Activated T-cell treated with anti-CD3 and anti-CD28 coated beads, Interleukin-2, amount 50 U/mL, for 1 hour (primary cell): ENCODE measurements at places on chromosomes 12 and 14.

- no peak for DNase-seq
Measured at GRCh38 chr12:92096346-92097136, 49.1 kb downstream of the BTG1 start.

DNA sequence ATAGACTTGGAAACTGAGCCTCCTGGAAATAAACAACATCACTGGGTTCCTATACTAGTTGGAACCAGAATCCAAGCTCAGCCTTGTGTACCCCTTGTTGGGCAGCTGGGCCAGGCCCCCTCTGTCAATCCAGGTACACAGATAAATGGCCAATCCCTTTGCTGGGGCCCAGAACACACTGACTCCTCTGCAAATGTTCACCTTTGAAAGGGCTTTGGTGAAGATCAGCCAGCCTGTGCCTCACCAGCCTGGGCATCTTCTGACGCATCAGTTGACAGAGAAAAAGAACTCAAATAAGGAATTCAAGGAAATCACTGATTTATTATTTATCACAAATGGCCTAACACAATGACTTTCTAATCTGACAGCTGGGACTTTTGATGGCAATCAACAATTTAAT, 1090.2 kb downstream of the BCL11B start:
- no peak for DNase-seq

DNA sequence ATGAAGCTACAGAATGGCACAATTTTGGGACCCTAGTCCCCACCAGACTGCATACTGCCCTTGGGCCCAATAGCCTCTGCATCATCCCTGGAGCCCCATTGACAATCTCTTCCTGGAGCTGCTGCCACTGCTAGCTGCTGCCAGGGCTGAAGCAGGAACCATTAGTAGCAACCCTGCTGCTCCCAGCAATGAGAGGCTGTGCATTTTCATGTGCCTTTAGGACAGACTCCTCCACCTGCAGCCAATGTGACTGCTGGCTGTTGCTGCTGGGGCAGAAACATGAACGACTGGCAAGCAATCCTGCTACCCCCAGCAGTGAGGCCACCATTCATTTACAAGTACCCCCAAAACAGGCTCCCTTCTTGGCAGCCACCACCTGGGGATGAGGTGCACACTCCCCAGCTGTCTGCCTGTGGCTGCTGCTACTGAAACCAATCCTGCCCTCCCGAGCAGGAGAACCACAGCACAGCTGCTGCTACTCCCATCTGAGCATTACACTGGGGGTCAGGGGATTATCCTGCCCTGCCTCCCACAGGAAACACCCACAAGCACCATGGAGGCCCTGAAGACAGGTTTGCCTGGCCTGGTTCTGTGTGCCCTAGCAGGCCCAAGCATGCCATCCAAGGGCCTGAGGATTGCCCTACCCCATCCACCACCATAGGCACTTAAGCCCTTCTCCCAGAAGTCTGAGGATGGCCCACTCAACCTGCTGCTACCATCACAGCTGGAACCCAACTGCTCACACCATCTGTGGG, 181.0 kb downstream of the MYRFL start:
- no peak for DNase-seq

GRCh38 chr14:48527832-48528231, 852.4 kb upstream of the MDGA2 start:
- DNase-seq, result no peak

DNA sequence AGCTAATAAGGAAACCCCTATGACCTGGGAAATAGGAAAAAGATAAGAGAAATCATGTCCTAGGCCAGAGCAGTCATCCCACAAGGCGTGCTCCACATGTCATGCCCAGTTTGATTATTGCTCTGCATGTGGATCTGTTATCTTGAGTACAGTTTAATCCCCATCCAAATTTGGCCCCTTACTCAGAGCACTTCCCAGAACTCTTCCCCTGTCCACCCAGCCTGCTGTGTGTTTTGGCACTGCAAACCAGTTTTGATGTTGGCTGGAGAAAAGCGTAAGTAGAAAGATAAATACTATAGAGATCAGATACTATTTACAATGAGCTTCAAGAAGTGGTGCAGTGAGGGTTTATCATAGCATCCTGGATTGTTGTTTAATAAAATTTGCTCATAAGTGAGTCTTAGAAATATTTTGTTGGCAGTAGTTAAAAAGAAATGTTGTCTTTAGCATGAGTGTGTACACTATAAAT, 83.8 kb downstream of the PTPRB start:
- DNase-seq, result no peak

DNA sequence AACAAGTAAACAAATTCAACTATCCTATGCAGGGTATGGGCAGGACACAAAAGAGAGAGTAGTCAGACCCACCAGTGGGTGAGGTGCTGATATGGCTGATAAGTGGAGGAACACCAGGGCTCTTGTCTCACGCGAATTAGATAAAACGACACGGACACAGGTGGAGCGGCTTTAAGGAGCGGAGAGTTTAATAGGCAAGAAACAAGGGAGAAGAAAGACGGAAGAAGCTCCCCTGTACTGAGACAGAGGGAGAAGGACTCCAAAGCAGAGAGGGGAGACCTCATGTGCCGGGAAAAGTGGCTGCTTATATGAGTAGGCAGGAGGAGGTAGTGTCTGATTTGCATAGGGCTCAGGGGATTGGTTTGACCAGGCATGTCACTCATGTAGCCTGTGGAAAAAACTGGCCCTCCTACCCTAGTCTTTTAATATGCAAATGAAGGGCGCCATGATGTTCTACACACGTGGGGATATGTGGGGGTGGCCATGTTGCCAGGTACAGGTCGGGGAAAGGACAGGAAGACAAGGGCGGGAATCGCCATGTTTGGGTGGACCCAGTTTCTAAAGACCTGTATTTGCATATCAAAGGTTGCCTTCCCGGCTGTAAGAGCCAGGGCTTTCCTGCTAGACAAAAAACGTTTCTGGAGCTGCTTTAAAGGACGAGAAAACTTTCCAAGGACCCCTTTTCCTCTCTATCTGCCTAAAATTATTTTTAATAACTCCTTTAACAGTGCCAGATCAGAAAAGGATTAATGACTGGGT, 28.8 kb downstream of the RPGRIP1 start:
- peak; percentile 62 for DNase-seq

GRCh38 chr14:83463500-83464098, 1929.9 kb upstream of the SEL1L start:
- DNase-seq, result no peak

DNA sequence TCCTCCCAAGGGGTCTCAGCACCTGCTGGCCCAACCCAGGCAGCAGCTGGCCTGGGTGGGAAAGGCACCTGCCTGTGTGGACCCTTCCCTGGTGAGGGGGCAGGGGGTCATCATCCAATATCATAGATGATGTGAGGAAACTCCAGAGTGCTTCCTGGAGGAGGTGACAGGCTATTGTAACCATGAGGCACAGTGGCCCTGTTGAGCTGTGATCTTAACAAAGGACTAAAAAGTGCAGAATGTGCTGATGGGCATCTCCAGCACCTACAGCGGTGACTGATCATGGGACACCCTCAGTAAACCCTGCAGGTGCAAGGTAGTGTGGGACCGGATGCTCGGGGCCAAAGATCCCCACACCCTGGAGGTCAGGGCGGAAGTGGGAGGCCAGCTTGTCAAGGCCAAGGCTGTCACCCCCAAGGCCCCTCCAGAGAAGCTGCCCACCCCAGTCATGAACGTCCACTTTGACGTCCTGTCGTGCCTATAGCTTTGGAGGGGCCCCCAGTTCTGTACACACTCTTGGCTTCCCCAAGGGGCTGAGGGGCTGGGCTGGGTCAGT, 7.5 kb downstream of the MMP17 start:
- DNase-seq, result no peak

DNA sequence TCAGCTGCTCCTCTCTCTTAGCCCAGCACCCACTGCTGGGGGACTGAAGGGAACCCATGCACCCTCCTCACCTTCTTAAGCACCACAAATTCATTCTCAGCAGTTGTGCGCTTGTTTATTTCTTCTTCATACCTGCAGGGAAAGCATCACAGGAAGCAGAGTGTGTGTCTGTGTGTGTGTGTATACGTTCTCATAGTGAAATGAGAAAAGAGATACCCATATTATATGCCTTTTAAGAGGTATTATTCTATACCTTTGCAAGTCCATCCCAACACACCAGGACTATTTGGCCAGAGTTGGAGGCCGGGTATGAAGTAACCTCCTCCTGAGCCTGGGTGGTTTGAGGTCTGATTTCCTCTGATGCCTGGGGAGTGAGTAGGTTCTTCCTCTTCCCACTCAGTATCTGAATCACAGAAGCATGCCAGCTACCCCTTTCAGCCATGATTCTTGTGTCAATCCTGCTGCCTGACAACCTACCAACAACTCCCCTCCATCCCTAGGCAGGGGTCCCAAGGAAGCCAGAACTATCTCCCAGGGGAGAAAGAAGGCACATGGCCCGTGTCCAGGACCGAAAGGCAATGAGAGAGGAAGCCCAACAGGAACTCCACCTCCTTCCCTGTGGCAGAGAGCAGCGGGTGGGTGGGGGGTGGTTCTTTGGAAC, 3.0 kb downstream of the KRT73 start:
- no peak for DNase-seq

- no peak for DNase-seq
Measured at GRCh38 chr12:9646794-9647781, 22.4 kb upstream of the CLEC2D start.

- no peak for DNase-seq
Measured at GRCh38 chr12:95701275-95701674, 89.3 kb downstream of the NTN4 start.

- DNase-seq, result no peak
Measured at GRCh38 chr12:67436230-67436629, 167.1 kb downstream of the CAND1 start.

GRCh38 chr14:49999146-49999761, 106.4 kb downstream of the ARF6 start:
- DNase-seq, result peak; percentile 69

- DNase-seq, result no peak
Measured at GRCh38 chr14:69087061-69087461, 65.9 kb downstream of the DCAF5 start.

DNA sequence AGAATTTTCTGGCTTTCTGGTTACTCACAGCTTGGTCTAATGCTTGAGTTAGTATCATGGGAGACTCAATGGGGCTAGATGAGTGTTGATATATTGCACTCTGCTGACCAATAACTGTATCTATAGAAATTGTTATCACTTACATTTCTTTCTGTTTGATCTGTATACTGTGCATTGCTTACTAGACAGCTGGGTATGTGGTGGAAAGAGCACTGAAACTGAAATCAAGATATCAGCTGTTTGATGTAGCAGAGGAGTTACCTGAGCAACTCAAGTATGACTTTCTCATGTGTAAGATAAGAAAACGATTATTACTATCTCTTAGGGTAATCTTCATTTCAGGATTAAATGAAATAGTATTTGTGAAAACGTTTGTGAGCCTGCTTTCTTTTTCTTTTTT, 183.0 kb downstream of the SLC15A5 start:
- no peak for DNase-seq

GRCh38 chr12:125515887-125516286, 450.7 kb downstream of the AACS start:
- DNase-seq, result no peak

GRCh38 chr14:92866901-92867865, 55.8 kb upstream of the CHGA start:
- no peak for DNase-seq

- DNase-seq, result peak; percentile 24
Measured at GRCh38 chr14:95535226-95536021, 574 bp downstream of the GLRX5 start.

DNA sequence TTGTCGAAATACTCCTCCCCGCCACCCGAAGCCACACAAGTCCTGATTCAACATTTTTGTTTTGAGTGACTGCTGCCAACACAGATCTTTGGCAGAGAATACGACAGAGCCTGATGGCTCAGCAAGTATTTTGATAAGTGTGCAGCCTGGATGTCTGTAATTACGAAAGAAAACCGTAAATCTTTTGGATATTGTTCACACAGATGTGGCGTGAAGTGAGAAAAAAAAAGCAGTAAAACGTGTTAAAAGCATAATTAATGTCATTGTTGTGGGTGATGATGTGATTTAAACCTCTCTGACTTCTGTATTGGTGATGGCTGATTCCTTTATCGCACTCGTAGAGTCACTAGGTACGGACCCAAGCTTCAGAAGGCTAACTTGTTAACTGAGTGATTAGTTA, 98.7 kb downstream of the PHETA1 start:
- no peak for DNase-seq

DNA sequence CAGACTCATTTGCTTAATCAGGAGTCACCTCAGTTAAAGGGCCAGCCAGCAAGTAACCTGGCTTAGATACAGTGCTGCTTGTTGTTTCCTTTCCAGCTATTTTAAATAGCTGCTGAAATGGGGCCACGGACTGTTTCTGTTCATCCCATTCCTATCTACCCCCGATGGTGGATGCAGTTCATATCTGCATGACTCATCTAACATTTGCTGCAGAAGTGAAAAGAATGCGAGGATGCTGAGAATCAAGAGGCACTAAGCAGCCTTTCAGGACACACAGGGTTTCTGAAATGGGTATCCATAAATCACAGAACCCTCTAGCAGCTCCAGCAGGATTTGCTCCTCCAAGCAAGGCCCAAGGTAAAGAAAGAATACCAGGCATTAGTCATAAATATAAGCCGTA, 60.2 kb upstream of the RTRAF start:
- no peak for DNase-seq

DNA sequence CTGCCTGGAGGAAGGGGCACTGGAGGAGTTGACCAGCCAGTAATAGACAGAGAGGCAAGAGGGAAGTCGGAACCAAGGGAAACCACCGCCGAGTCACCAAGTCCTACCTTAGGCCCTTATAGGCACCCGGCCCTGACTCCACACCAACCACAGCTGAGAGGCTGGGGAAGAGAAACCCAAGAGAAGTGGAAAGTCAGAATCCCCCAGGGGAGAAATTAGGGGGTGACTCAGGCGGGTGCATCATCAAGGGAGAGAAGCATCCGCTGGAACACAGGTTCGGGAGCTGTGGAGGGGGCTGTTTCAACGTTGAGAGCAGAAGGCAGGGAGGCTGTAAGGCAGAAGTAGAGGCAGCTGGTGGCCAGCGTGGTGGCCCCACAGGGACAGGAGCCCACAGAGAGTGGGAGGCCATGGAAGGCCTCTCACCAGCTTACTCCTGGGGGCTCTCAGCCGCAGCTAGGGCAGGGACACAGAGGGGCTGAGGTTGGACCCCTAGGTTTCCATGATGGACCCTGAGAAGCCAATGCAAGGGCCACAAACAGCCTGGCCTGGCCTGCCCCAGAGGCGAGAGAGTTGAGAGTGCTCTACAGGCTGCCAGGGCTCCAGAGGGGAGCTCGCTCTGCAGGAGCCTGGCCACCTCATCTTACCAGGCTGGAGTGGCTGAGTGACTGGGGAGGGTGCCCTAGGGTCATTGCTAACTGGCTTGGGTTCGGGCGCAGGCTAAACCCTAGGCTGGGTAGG, 1.4 kb upstream of the TRMT61A start:
- no peak for DNase-seq

DNA sequence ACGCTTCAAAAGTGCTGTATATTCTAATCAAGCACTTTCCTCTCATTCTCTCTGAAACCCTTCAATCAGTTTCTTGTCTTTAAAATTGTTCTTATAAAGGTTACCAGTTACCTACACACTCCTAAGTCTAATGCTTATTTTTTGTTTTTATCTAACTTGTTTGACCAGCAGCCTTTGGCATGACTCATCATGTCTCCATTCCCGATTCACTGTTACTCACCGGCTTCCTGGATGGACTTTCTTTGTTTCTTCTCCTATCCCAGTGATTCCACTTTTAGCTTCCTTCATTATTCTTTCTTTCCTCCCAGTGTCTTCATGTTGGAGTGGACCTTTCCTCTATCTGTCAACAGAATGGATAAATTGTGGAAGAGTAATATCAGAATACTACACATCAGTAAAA, 368.6 kb upstream of the CCDC196 start:
- DNase-seq, result no peak

- no peak for DNase-seq
Measured at GRCh38 chr12:31853977-31854376, 105.2 kb upstream of the RESF1 start.

- DNase-seq, result no peak
Measured at GRCh38 chr12:132377147-132377546, 47.8 kb upstream of the GALNT9 start.
